NCI-H69 (cell line): ENCODE measurements at places on chromosomes 7 and 10.

DNA sequence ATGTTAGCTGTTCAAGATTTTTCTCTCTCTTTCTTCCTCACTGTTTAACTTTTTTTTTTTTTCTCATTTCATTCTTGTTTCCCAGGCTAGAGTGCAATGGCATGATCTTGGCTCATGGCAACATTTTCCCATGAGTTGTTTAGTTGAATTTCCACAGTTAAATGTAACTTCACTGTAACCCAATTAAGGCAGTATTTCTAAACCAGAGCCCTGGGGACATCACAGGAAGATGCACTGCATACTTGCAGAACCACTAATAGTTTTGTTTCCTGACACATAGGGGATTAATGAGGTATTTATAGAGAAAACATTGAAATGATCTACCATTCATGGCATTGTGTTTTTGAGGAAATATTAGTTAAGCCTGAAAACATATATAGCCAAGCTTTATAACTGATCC, 795.6 kb upstream of the GHITM start:
- no peak for DNase-seq

- DNase-seq = no peak
Observed at GRCh38 chr10:50600831-50601477, 22.8 kb downstream of the SGMS1 start.

- no peak for DNase-seq
Observed at GRCh38 chr7:37065779-37066271, 341.5 kb upstream of the AOAH start.

DNA sequence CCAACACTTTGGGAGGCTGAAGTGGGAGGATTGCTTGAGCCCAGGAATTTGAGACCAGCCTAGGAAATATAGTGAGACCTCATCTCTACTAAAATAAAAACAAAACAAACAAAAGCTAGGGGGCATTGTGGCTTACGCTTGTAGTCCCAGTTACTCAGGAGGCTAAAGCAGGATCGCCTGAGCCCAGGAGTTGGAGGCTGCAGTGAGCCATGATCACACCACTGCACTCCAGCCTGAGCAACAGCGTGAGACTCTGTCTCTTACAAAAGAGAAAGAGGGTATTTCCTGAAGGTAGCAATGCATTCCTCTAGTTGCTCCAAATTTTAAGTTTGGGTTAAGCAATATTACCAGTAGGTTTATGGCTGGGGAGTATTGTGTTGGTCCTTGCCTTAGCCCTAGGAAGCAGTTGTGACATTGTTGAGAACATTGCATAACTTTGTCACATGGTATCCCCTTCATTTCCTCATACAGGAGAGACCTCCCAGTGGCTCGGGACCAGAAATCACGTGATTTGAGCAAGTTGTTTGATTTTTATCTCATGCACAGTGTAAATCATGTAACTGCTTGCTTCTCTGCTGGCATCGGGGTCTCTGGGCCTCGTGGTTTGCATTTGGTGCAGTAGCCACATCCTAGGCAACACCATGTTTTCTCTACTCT, 23.3 kb upstream of the SMARCD3 start:
- DNase-seq = no peak

GRCh38 chr7:30888747-30889146, 22.9 kb upstream of the AQP1 start:
- DNase-seq = peak; percentile 8

GRCh38 chr7:118745927-118746326, 521.4 kb downstream of the ANKRD7 start:
- peak; percentile 24 for DNase-seq

DNA sequence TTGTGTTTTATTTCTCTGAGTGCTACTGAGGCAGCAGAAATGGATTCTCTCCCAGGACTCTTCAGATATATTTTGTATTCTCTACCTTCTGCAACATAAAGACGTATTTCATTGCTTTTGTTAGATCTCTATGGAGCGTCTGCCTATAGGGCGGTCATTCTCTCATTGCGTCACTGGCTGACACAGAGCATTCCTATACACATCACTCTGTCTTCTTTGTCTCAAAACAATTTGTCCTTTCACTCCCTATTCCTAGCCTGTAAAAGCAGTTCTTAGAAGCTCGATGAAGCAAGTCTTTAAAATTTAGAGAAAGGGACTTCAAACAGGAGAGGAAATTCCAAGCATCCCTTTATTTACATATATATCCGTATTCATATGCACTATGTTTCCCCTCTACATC, 120.6 kb downstream of the CPED1 start:
- no peak for DNase-seq

GRCh38 chr10:45006276-45007030, 5.7 kb downstream of the ZNF22 start:
- DNase-seq = no peak

DNA sequence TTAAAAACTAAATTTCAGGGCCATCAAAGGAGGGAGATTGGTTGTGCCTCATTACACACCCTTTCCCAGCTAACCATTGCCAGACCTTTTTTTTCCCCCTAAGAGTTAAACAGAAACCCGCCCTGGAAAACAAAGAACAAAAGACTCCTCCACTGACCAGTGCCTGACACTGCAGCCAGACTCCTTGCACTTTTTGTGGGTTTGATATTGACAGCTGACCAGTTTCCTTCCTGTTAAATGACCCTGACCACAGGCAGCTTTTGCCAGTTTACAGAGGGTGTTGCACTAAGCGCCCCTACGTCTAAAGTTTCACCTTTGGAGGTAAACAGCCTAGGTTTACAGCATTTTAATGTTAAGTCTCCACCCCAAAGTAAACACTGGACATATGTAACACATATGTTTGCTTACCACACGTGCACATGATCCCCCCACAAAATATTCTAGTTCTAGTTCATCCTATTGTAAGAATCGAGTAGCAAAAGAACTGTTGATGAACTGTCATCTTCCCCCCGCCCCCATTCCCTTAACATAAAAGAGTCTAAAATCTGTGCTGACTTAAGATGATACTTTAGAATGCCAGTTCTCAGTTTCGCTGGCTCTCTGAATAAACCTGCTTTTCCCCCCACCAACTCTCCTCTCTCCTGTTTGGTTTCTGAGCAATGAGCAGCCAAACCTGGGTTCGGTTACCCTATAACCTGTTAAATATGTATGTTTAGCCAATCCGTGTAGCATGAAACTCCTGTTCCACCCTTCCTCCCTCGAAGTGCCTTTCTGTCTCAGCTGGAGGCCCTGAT, 38.0 kb downstream of the FOXI2 start:
- no peak for DNase-seq

DNA sequence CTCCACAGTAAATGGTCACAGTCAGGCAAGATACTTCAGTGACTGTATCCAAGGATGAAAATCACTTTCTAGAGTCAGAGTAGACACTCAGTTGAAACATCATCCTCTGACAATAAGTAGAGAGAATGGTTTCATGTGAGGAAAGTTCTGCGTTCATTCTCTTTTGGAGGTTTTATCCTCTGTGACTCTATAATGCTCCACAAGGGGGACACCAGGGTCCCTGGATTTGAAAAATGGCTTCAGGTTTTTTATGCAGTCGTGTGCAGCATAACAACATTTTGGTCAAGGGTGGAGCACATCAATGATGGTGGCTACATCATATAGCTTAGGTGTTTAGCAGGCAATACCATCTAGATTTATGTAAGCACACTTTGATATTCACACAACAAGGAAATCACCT, 40.4 kb downstream of the TMEM168 start:
- peak; percentile 18 for DNase-seq

- DNase-seq = no peak
Observed at GRCh38 chr7:150003304-150003810, 129.6 kb downstream of the ATP6V0E2 start.

GRCh38 chr10:112580267-112580666, 133.3 kb downstream of the VTI1A start:
- DNase-seq = no peak

- DNase-seq = peak; percentile 40
Observed at GRCh38 chr7:23332910-23333612, 33.9 kb downstream of the MALSU1 start.

- DNase-seq = peak; percentile 48
Observed at GRCh38 chr7:95427914-95428516, 6.8 kb downstream of the PON2 start.

- DNase-seq = no peak
Observed at GRCh38 chr10:33557313-33557712, 222.8 kb upstream of the NRP1 start.

DNA sequence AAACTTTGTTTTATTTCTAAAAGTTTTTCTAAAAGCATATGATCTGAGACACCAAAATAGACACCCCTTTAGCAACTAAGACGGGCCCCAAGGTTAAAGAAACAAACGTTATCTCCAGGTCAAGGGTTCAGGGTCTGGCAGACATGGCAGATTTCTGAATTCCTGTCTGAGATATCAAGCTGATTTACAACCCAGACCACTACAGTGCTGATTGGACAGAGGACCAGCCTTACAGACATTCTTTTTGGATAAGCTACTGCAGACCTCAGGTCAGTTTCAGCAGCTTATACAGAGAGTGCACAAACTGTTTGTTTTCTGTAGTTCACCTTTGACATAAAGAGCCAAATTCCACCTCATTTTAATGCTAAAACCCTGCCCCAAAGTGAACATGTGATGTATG, 34.8 kb downstream of the SVOPL start:
- DNase-seq = no peak

DNA sequence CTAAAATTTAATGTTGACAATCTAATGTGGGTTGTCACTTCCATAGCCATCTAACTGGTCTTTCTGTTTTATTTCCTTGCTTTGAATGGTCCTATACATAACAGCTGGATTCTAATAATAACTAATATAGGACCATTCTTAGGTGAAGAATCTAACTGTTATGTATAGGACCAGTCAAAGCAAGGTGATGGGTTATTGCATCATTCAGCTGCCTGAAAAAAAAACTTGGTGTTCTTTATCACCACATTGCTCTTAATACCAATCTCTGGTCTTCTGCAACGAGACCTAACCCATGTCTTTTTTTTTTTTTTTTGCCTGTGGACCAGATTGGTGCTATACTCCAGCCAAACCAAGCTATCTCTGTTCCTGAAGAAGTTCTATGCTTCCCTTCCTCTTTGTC, 45.7 kb upstream of the SLC39A12 start:
- no peak for DNase-seq

DNA sequence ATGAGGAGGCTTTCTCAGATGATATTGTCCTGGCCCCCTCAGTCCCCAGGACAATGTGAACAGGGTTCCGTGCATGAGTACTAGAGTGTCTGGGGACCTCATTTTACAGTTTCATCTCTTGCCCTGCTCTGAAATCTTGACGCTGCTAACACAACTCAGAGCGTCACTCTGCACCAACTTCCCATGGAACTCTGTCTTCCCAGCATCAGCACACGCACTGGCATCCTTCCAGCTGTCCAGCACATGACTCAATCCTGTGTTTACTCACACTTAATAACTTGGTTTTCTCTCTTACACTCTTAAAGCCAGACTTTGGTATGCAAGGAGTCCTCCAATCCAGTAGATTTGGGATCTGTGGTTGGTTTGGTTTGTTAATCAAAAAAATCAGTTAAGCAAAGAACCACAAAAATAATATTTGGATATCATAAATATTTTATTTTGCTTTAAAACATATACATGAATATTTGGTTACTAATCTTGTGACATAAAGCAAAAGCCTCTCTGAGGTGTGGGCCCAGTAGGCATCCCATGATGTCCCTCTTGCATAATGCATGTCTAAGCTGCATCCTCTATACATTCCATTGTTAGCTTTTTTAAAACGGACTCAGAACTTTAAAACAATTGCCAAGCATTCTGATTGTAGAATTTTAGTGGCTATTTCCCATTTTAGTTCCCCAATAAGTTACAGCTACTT, 131.0 kb downstream of the CXCL12 start:
- DNase-seq = no peak

- no peak for DNase-seq
Observed at GRCh38 chr10:44858988-44859387, 52.1 kb upstream of the TMEM72 start.

DNA sequence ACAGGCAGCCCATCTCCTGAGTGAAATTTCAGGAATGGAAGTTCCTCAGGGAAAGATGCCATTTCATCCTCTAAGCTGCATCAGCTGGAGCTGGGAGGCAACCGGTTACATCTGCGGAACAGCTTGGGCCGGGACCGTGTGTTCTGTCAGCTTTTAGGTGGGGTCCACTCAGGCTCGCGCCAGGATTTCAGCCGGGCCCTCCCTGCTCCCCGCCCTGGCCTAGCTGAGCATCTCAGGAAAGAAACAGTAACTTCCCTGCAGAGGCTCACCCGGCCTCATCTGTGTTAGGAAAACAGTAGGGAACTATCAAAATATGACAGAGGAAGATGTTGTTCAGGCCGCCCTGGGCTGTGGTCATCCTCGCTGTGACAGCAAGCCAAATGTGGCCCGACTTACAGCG, 110.4 kb downstream of the TRIL start:
- no peak for DNase-seq

DNA sequence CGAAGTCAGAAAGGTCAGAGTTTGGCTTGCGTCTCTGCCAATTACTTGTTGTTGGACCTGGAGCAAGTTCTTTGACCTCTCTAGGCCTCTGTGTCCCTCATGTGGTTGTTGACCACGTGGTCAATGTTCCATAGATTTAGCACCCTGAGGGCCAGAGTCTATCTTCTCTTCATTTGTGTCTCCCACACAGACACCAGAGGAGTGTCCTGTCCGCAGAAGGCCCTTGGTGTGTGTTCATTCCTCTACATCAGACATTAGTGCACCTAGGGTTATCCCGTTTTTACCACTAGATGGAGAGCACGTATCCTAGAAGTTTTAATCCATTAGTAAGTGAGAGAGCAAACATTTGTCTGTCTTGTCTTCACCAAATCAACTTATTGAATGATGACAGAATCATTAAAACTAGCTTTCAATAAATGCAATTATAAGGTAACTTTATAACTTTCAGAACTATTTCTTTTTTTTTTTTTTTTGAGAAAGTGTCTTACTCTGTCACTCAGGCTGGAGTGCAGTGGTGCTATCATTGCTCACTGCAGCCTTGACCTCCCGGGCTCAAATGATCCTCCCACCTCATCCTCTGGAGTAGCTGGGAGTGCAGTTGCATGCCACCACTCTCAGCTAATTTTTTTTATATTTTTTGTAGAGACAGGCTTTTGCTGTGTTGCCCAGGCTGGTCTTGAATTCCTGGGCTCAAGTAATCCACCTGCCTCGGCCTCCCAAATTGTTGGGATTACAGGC, 122.5 kb upstream of the ANKRD1 start:
- DNase-seq = peak; percentile 8

DNA sequence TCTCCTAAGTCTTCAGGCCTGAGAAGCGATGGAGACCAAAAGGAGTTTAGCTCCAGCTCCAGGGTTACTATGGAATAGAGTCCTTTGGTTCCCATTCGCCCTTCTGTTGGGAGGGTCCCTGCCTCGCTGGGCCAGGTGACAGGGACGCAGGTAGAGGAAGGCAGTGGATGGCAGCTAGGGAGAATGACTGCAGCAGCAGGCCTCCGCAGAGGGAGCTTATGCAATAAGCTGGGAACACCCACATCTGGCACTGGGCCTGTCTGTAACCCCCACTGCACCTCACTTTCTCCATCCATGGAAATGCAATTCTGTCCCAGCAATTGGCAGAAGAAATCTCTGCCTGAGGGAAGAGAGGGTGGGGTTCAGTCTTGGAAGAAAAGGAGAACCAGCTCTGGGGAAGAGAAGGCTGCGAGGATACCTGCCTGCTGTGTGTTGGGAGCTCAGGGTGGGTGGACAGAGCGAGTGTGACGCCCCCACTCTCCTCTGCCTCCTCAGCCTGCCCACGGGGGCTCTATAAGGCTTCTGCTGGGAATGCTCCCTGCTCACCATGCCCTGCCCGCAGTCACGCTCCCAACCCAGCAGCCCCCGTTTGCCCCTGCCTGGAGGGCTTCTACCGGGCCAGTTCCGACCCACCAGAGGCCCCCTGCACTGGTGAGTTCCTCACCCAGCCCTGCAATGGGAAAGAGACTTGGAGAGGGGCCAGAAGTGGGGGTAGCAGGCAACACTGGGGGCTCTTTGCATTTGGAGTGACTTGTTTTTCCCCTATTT, 10.3 kb downstream of the EPHB6 start:
- DNase-seq = no peak
